ENCODE measurements at places on chromosomes 5 and 9. TPM values are rescaled to one million over a fixed set of nuclear protein-coding genes. Genes with fewer than 3 reads are reported as not detected.

Gene PCDHA12
- total RNA-seq = 9.1 TPM

Gene ERCC6L2
- 50.5 TPM for total RNA-seq

Gene SPATA31A3
- not detected for total RNA-seq

DNA sequence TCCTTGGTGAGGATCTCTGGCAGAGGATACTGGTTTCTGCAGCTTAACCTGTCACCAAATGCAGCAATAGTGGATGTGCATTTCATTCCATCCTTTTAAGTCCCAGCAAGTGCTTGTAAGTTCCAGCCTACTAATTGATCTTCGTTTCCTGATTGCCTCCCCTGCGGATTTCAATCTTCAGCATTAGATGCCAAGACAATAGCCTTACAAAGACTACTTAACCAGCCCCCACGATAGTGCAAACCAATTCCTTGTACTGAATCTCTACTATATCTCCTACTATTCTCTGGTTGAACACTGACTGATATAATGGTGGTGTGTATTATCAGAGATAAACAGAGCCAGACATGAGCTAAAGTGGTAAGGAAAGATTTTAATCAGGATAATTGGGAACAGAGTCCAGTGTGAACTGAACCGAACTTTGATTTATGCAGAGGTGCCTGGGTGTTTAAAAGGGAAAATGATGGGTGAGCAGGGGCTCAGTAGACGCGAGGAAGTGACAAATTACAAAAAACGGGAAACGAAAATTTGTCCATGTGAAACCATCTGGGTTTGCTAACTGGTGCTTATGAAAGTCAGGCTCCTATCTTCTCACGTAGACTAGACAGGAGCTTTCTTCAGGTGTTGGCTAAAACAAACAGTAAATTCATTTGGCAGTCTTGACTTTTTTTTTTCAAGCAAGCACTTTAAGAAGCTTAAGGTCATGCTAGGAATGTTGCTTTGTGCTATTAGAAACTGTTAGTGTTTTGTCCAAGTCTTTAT is 106.9 kb upstream of the ST8SIA4 start:
- no peak overlapping the region for H3K4me3 ChIP-seq
- H3K27ac ChIP-seq = no peak overlapping the region
- no peaks in the 10 kb centered on the region for H3K36me3 ChIP-seq
- H3K4me1 ChIP-seq = no peaks in the 10 kb centered on the region
- DNase-seq = no peak

- H3K4me1 ChIP-seq = peaks cover 23% of the 10 kb centered on the region
- no peaks in the 10 kb centered on the region for H3K27me3 ChIP-seq
- H3K27ac ChIP-seq = peak overlapping the region; percentile 28
- H3K4me3 ChIP-seq = no peak overlapping the region
- H3K36me3 ChIP-seq = peaks cover 29% of the 10 kb centered on the region
Observed at GRCh38 chr5:350355-350754, 28.8 kb downstream of the AHRR start.

DNA sequence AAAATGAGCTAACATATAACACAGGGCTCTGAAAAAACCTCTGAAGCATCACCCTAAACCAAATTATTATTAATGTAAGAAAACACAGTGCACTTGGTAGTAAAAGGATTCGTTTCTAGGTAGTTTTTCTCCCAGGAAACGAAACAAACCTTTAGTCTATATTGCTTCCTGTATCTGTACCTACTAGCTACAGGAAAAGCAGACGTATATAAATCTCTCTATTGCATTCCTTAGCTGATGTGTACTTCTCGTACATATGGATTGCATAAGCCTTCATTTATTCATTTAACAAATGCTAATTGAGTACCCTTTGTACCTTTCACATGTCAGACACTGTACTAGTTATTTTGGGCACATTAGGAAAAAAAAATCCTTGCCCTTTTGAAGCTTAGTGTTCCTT is 85.0 kb upstream of the RASA1 start:
- DNase-seq = no peak

Measured in osteocyte (in vitro differentiated cells).